Stimulated activated CD4-positive, alpha-beta T cell treated with anti-CD3 and anti-CD28 coated beads, Interleukin-12 subunit alpha, Interleukin-12 subunit beta, amount 100 ng/mL, for 24 hours (primary cell): ENCODE measurements at places on chromosomes 6 and 20.
A peak's percentile ranks its signal among the peaks of the same experiment; 100 is the strongest.

- peak; percentile 92 for DNase-seq
Measured at GRCh38 chr6:3068329-3069214, at the start of gene RIPK1. RIPK1 (plus strand) TSS chr6:3068494; CDS start chr6:3076824, 8,330 bp downstream.

- DNase-seq, result no peak
Measured at GRCh38 chr20:31849306-31849930, 4.0 kb upstream of the FOXS1 start.

DNA sequence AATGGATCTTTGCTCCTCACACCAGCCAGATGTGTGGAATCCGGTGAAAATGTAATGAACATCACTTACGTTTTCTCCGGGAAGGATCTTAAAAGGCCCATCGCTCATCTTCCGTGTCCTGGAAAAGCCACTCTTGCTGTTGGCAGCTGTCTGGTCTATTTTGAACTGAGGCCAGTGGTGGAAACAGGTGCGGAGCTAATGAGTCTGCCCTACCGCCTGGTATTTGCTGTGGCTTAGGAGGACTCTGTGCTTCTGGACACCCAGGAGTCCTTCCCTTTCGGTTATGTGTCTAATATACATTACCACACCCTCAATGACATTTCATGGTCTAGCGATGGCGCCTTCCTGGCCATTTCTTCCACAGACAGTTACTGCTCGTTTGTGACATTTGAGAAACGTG is 264.2 kb upstream of the PREP start:
- DNase-seq, result no peak

DNA sequence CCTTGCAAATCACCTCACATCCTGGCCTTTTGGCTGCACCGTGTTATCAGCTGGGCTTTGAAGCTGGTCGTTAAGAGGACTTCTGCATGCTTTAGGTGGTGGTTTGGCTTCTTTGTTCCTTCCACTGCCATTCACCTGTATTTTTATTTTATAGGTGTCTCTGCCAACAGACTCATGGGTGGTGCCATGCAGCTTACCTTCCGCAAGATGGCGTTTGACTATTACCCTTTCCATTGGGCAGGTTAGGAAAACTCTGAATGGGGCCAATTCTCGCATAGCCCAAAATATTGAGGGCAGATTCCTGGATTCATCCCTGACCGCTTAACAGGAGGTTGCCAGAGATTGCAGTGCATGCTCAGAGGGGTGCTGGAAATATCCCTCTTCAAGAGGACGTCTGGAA is 32.4 kb downstream of the TAF11 start:
- no peak for DNase-seq

DNA sequence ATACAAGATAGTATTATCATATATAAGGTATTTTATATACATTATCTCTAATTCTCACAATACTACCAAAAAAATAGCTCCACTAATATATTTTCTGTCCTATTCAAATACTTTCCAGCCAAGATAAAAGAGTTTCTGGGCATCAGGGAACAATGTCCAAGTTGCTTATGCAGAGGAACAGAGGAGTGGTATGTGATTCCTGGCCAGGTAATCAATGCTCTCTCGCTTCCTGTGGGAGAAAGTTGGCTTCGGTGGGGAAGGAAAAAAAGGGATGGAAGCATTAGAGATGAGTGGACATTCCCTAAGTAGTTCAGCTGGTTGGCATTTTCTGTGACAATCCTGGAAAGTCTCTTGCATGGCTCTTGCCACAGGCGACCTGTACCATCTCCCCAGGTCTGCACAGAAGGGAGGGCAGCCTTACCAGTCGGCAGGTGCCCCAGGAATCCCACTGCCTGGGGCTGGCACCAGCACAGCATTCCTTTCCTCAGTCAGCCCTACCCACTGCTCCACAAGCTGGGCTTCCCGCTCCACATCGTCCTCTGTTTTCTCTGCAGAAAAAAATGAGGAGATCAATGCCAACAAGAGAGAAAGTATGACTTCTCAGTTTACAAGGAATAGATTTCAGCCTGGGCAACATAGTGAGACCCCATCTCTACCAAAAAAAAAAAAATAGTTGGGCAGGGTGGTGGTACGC is 78.5 kb upstream of the NUP153 start:
- no peak for DNase-seq

DNA sequence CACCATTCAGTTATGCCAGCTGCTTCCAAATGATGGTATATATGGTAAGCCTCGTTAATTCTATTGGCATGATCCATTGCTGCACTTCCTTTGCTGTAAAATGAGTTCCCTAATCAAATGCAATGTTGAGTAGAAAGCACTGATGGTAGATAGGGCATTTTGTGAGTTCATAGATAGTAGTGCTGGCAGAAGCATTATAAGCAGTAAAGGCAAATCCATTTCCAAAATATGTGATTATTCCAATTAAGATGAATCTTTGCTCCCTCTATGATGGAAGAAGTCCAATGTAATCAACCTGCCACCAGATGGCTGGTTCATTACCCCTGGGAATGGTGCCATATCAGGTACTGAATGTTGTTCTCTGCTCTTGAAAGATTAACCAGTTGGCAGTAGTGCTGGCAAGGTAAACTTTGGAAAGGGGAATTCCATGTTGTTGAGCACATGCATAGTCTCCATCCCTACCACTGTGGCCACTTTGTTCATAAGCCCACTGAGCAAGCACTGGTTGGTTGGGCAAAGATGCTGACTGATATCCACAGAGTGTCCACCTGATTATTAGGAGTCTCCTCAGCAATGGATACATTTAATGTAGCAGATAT is 5.6 kb upstream of the TBPL1 start:
- no peak for DNase-seq

DNA sequence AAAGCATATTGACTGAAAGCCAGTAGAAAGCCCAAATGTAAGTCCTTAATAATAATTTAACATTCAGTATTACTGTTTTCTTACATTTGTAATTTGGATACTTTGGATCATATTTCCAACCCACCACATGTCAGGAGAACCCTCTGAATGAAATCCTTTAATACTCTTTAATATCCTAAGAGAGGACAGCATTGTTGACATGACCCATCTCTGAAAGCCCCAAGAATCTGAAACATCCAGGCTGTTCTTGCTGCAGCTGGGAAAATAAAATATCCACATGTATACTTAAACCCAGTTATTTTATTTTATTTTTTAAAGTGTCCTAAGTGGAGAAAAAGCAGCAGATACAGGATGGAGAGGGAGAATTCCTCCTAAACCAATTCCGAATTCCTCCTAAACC is 130.8 kb upstream of the RIPOR2 start:
- no peak for DNase-seq
